Activated T-cell treated with anti-CD3 and anti-CD28 coated beads for 4 hours (primary cell): ENCODE measurements at places on chromosomes 5 and 9.

- no peak for DNase-seq
Observed at GRCh38 chr5:42851481-42851880, 39.8 kb upstream of the SELENOP start.

DNA sequence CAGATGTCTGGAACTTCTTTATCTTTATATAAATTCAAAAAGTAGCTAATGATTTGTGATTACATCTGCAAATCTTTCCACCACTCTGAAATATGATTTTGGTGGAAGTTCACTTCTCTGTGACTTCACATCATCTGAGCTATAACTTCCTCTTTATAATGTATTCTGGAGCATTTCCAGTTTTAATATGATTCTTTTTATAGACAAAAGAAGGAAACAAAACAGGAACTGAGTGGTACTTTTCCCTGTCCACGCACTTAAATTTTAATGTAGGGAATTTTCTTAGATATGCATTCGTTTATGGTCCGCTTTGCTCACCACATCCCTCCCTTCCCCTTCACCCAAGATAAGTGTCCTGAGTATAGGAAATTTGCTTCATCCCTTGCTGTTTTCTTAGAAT is 333.5 kb downstream of the CHSY3 start:
- DNase-seq = no peak

GRCh38 chr9:135134268-135135022 is 47.0 kb downstream of the OLFM1 start:
- DNase-seq = no peak

DNA sequence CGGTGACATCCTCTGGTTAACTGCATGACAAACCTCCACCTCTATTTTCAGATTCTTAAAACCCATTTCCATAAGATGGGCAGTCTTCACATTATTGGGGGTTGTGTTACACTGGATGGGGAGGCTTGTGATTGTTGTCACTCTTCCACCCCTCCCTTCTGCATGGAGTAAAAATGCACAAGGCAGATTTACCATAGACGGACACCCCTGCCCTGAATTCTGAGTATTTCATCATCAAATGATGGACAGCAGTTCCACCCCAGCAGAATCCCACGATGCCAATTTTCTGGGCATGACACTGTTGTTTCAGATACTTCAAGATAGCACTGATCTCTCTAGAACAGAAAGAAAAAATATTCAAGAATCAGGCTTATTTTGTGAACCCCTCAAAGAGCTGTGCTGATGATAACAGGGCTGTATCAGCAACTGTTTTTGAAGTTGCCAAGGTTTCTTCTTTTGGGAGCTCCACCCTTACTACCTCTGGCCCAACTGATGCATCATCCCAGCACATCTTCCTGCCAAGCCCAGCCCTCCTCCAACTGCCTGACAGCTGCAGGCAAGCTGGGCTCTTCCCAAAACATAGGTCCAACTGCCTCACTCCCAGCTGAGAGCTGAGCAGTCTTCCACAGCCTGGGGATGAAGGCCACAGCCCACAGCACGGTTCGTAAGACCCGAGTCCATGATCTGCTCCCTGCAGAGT is 21.4 kb downstream of the CMBL start:
- DNase-seq = no peak

DNA sequence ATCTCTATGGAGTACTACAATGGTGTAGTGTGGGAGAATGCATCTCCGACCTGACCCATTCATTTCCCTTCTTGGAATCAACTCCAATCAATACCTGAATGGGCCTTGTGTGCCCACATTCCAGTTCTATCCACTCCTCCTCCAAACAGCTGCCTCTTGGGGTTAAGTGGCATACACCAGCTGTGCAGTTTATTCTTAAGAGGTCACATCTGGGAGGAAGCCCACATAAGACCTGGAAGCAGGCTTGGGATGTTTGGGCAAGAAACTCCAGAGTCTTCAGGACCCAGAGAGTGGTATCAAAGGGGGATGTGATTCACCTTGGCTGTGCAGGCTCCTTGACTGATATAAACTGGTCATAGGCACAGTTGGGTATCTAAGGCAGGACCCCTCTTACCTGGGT is 46.0 kb downstream of the ACTBL2 start:
- DNase-seq = no peak

DNA sequence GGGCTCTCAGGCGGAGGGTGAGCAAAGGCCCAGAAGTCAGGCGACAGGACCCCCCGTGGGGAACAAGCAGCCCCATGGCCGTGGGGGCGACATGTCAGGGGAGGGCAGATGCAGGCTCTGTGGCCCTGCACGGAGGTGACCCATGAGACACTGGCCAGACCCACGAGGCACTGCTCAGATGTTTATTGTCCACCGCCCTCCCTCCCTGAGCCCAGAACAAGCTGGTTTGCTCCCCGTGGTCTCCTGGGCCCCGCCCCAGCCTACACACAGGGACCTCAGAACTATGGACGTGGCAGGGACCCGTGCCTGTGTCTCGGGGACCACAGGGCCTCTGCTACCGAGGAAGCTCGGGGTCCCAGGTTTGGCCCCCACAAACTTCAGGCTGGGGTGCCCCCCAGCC is 1.9 kb downstream of the FUT7 start:
- DNase-seq = no peak
